ENCODE measurements at places on chromosomes 2 and 18.

DNA sequence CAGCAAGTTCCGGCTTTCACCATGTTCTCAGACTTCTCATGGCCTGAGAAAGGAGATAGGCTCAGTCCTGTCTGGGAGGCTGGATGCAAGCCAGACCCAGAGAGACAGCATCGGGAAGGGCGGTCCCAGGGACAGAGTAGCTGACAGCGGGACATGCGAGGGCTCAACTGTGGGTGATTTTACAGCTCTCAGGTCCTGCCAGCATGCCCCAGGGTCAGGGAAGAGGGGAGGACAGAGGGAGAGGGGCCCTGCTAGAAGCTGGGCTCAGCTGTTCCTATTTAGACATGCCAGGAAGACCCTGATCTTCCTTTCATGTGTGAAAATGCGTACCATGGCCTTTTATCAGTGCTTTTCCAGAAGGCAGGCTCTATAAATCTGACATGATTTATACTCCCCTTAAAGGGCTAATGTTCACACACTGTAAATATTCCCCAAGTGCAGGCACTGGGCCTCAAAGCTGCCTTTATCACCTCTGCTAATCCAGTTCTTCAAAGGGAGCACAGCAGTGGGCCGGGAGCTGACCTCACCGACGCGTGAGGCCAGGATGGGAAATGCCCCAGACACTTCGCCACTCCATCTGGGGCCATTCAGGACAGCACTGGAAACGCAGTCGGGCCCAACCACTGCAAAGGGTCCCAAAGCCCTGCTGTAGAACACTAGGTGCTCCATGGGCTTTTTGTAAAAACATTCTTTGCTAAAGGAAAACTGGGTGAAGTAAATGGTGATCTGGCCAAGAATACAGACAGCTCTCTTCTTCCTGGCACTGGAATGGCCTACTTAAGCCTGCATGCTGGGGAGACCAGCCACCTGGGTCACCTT is 96.1 kb upstream of the LMAN1 start:
- DNase-seq = no peak

- no peak for DNase-seq
Measured at GRCh38 chr2:4077017-4077416, 373.6 kb downstream of the DCDC2C start.

DNA sequence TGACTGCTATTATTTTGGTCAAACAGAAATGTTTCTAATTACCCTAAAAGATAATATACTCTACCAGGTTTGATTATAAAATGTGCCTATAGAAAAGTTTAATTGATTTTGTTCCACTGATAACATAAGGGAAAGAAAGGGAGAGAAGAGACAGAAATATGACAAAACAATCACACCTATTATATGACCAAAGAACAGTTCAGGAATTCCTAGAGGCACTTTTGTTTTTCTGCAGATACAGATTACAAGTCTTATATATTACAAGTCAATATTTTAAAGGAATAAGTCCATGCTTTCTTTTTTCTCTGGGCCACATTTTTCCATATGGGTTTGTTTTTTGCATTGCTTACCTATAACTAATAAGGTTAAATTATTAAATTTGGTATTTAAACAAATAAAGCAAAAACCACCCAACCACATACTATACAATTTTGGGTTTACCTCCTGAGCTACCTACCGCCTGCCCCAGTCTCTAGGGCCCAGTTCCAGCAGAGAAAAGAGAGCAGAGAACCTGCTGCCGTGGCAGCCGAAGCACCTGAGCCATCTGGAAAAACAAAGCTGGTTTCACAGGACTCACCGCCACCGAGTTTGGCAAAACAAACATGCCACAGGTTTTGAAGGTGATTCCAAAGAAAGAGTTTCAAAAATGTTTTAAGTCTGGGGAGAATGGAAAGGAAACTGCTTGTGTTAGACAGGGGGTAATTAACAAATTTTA is 92.1 kb downstream of the DYM start:
- no peak for DNase-seq

DNA sequence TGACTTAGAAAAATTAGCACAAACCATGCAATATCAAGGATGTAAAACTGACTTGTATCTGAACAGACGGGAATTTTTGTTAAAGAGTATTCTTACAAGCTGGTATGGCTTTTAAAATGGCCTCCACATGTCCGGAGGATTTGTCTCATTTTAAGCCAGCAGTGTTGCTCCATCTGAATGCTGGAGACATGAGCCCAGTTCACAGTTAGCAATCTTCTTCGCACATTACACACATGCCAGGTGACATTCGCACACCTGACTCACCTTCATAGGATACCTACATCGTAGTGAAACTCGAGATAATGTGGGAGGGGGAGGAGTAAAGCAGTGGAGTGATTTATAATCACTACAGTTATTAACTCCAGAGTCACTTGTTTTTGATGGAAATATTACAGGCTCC is 231.8 kb upstream of the RBBP8 start:
- no peak for DNase-seq

DNA sequence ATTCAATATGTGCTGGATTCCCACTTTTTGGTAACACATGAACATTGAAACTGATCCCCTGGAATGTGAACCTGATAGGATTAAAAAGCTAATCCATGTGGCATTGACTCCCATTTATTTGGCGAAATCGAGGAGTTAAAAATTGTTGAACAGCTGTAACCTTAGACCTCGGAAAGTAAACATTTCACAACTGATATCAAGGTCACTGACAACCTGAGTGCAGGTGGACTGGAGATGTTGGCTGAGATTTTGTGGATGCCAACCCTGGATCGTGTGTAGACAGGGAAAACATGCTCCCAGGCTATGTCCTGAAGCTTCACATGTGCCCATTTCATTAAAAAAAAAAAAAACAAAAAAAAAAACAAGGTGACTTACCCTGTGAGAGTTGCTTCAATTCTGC is 204.8 kb downstream of the SETBP1 start:
- no peak for DNase-seq

GRCh38 chr18:3152294-3152693 is 67.5 kb downstream of the MYOM1 start:
- no peak for DNase-seq

GRCh38 chr2:65782996-65783650 is 350.7 kb upstream of the SPRED2 start:
- no peak for DNase-seq

DNA sequence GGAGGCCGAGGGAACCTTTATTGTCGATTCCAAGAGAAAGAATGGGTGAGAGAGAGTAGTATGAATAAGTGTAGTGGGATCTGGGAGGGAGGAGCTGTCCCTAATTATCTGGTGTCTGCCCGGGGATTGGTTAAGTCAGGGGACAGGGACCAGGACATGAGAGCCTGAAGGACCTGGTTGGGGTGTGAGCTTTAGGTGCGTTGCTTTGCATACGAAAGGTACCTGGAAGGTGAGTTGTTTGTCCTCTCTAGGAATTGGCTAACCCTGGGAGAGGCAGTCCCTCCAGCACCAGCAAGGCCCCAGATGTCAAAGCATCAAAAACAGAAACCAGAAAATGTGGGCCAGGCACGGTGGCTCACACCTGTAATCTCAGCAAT is 48.1 kb upstream of the RPL31 start:
- no peak for DNase-seq

GRCh38 chr18:23682472-23682871 is 6.8 kb upstream of the LAMA3 start:
- DNase-seq = no peak

- no peak for DNase-seq
Measured at GRCh38 chr2:232299084-232299483, 79.5 kb upstream of the ALPP start.

- DNase-seq = no peak
Measured at GRCh38 chr2:156472686-156473085, 36.5 kb downstream of the GPD2 start.

DNA sequence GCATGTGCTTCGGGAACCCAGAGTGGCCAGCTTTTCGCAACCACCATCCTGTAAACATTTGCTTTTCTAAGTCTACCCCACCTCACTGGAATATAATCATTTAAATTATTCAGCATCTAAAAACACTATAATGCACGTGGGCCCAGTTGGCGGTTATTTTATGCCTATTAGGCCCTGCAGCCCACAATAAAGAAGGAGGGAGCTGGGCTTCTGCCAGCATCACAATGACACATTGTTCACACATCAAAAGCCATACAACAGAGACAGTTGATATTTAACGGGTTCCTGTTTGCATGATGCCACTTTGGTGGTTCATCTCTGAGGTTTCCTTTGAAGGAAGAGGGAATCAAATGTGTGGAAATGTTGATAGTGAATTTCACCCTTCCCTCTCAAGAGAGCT is 916.0 kb upstream of the CELF4 start:
- DNase-seq = no peak
